ENCODE measurements at places on chromosomes 5 and 9.
A peak's percentile ranks its signal among the peaks of the same experiment; 100 is the strongest.

DNA sequence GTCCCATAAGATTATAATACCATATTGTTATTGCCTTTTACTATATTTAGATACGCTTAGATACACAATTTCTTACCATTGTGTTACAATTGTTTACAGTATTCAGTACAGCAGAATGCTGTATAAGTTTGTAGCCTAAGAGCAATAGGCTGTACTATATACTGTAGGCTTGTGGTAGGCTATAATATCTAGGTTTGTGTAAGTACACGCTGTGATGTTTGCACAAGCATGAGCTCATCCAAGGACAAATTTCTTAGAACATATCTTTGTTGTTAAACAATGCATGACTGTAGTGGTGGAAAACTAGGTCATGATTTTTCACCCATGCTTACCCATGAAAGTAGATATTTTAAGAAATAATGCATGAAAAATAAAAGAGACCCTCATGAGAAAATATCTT, 509.4 kb upstream of the CDH18 start:
- DNase-seq: no peak

DNA sequence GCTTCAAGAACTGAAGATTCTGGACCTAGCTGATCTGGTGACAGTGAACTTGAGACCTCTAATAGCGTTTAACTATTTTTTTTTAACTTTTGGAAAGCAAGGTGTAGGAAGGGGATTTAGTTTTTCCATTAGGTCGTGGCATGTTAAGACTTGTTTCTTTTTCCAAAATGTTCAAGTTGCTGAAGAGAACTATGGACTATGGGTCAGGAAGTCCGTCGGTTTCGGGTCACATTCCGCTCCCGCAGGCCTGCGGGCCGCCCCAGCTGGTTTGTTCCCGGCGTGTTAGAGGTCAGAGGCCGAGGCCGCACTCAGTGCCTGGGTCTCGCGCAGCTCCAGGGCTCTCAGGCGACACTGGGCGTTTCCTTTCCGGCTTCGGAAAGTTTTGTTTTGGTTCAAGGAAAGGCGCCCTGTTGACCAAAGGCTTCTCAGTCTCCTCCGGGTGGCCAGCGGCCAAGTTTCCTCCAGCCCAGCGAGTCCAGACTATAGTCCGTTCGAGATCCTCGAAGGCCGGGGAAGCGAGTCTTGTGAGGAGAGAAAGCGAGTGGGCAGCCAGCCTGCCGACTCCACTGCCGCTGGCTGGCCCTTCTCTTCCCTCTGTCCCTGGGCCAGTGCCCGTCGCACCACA, 586 bp upstream of the FCHO2 start:
- no peak for DNase-seq

- DNase-seq: peak; percentile 52
Observed at GRCh38 chr5:150626853-150627276, 13.6 kb upstream of the SYNPO start.

DNA sequence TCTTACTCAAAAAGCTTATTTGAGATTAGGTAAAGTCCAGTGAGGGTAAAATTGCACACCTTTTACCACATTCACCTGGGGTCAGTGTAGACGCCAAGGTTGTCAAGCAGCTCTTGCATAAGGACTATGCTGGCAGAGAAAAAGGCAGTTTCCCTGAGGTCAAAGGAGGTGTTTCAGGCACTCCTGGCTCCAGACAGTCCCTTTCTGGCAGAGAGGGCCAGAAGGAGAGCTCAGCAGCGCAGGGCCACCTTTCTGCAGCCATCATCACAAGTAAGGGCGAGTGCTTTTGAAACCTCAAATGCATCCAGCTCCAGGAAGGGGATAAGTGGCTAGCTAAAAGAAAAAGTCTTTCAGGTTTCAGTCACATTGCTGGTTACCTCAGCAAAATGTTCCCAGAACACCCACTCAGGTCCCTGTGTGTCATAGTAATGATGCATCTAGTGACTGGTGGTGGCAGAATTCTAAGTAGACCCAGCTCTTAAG, 16.7 kb upstream of the IL13 start:
- DNase-seq: no peak

DNA sequence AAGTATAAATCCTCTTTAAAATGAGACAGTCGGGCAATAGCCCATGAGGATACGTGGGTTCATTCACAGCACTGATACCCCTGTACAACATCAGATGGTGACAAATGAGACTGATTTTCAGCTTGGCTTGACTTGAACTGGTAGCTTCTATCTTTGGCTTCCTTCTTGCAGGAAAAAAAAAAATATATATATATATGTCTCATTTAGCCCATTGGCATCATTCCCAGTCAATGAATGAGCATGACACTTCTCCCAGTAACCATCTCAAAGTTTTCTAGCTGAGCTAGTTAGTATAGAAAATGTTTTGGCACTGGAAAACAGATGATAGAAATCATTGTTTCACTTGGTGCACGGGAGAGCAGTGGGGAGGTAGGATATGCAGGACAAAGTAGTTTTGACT, 222.5 kb upstream of the TAS2R1 start:
- DNase-seq: no peak

DNA sequence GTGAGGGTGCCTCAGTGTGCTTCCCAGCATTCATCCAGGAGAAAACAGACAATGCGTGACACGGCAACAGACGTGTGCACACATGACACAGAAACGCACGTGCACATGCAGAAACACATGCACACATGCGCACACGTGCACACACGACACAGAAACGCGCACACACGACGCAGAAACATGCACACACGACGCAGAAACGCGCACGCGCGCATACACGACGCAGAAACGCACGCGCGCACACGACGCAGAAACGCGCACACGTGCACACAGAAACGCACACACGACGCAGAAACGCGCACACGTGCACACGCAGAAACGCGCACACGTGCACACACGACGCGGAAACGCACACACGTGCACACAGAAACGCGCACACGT, 16.5 kb downstream of the TPPP start:
- no peak for DNase-seq

- DNase-seq: no peak
Observed at GRCh38 chr9:32524892-32525708, 896 bp downstream of the RIGI start.

DNA sequence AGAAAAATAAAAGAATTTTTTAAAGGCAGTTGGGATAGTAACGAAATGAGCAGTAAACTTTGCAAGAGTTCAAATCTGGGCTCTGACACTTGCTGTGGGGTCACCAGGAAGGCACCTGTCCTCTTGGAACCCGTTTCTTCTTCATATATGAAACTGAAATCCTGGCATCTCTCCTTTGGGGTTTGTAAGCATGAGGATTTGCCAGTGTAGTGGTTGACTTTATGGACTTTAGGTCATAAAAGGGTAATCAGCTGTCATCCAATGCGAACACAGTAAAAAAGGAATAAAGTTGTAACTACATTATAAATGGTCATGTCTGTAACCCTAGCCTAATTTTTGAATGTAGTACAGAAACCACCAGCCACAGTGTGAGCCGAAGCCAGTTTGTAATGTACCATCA, 1.3 kb downstream of the RAB14 start:
- DNase-seq: no peak

GRCh38 chr9:80143899-80144298, 572.1 kb downstream of the TLE4 start:
- no peak for DNase-seq

DNA sequence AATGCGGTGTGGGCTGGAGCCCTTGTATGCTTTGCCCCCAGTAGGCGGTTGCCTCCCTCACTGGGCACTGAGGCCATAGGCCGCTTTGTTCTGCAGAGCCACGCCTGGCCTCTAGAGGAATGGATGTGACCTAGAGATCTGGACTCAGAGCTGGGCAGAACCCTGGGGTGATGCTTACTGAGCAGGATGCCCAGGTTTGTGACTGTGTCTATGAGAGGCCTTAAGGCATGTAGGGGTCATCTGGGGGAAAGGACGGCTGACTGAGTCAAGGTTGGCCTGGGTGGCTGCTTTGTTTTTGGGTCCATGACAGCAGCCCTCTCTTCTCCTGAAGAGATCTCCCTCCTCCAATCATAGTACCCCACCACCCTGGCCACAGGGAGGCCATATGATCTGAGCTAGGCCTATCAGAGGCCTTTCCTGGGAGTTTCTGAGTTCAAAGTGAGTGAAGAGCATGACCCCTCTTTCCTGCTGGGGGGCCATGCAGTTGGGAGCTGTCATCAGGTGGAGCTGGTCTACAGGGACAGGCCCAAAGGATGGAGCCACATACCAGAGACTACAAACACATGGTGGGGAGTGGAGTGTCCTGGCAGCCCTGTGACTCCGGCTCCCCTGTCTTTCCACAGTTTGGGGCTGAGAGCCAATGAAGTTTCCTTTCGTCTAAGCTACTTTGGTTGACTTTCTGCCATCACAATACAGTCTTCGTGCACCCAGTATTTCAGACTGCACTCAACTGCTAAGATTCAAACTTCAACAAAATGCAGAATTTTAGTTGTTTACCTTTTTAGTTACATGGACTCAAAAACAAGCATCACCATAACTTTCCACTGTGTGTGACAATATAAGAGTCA, 165.4 kb downstream of the AUH start:
- DNase-seq: no peak

DNA sequence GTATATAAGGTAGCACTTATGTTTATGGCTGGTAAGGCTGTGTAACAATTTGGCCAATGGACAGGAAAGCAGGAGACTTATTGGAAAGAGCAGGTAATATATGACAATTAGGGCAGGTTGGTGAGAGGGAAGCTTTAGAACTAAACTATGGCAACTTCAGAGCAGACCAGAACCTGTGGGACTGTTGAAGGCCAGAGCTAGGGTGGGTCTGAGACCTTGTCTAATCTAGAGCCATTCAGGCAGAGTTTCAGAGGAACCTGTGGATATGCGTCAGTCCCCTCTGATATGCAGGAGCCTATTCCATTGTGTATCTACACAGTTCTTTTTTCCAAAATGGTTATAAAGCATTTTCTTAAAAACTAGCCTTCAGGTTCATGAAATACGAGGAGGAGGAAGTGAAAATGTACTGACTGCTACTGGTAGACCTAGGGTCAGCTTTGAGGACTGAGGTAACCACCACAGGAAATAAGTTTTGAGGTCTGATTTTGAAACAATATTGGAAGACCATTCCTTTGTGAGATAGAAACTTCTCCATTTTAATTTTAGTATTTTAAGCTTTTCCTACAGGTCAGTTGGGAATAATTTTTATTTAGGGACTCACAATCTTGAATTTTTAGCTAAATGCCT, 37.6 kb downstream of the ELL2 start:
- DNase-seq: no peak

DNA sequence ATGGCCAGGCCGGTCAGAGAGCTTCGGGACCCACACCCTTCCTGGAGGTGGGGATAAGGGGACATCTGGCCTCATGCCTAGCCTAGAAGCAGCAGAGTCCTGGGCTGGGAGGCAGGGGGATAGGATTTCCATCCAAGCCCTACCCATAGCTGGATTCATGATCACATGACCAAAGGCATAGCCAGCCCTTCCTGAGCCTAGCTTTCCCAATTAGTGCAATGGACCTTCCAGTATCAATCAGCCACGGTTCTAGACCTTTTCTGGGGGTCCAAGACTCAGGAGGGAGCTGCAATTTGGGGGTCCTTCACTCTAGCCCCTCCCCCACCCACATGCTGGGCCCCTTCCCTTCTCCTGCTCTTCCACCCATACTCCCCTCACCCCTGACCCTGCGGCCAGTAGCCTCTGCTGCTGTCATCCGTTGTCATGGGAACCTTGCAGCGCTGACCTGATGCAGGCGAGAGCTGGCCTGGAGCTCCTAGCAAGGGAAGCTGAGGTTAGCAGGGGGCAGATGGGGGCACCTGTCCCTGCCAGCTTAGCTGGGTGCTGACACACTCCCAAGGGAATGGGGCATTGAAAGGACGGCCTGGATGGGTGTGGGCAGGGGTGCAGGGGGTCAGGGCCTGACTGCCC, 44.6 kb downstream of the CXXC5 start:
- DNase-seq: no peak
